Eye (tissue), 1 donor: ENCODE measurements at places on chromosomes 2 and 18.

DNA sequence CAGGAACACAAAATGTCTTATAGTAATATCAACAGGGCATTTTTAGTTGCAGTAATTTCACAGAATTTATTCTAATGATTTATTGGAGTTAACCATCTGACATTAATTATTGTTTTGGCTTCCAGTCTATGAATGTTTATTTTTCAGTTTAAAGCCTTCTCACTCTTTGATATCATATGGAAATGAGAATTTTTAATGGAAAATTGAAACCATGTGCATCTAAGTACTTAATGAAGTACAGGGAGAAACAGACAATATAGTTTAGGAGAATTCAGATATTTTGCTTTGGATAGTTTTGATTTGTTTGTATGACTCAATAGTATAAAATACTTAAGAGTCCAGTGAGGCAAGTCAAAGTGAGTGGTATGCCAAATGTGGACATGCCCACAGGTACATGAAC, 126.1 kb downstream of the OLA1 start:
- DNase-seq: no peak

DNA sequence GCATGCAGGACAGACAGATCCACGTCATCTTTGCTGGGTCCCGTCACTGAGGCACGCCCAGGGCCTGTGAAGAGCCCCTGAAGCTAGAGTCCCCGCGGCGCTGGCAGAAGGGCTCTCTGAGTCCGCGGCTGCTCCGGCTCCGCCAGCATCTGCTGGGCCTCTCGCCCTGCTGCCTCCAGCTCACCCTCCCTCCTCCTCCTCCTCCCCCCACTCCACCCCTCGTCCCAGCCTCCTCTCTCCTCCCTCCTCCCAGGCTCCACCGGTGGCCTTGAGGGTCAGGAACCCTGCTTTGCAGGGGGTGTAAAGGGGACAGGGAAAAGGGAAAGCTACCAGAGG, at the start of gene TNS1:
TNS1 (minus strand) TSS at position 151 of the 336 bp plus-strand sequence; CDS start at position 28, 123 bp downstream.
- peak; percentile 81 for DNase-seq

DNA sequence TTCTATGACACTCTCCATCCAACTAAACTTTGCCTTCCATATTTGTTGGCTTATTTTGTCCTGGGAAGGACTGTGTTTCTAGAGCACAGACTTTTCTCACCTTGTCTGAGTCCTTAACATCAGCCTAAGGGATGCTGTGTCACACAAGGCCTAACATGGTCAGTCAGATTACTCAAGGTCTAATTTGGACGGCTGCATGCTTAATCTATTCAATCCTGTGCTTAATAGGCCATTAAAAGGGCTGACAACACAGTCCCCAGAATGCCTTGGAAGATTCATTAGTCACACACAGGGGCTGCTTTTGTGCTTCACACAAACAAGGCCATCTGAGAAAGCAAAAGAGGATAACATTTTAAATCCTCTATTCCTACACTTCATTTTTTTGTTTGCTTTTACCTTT, 84.0 kb downstream of the DYNAP start:
- peak; percentile 68 for DNase-seq

DNA sequence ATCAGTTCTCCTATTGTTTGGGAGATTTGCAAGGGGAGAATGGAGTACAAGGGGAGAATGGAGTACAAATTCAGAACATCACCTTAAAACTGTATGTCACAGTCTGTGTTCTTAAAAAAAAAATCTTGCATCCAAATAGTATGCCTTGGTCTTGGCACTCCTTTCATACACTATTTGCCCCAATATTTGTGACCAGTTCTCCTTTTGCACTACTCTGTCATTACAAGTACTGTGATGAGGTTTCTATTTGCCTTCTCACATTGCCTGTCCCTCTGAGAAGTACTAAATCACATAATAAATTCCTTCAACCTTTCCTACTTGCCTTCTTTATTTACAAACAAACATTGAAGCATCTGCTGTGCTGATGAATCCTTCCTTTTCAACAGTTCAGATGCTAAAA, 36.0 kb upstream of the NCK2 start:
- DNase-seq: no peak

- no peak for DNase-seq
Observed at GRCh38 chr18:31920277-31920676, 22.7 kb downstream of the TRAPPC8 start.

GRCh38 chr18:58865701-58866065, 1.0 kb downstream of the ZNF532 start:
- DNase-seq: peak; percentile 59

- no peak for DNase-seq
Observed at GRCh38 chr18:49754866-49755265, 58.5 kb downstream of the ACAA2 start.

GRCh38 chr2:230362030-230362691, 35.2 kb downstream of the SP140L start:
- DNase-seq: no peak
